ENCODE measurements at places on chromosomes 12 and 14.
A peak's percentile ranks its signal among the peaks of the same experiment; 100 is the strongest.

- DNase-seq = peak; percentile 35
Measured at GRCh38 chr12:60494244-60494643, 898.4 kb downstream of the SLC16A7 start.

- DNase-seq = no peak
Measured at GRCh38 chr14:65446159-65446558, 33.6 kb downstream of the FUT8 start.

GRCh38 chr14:101234999-101235334, 326.3 kb upstream of the DIO3 start:
- no peak for DNase-seq

GRCh38 chr14:60161196-60162107, 3.7 kb downstream of the DHRS7 start:
- peak; percentile 70 for DNase-seq

DNA sequence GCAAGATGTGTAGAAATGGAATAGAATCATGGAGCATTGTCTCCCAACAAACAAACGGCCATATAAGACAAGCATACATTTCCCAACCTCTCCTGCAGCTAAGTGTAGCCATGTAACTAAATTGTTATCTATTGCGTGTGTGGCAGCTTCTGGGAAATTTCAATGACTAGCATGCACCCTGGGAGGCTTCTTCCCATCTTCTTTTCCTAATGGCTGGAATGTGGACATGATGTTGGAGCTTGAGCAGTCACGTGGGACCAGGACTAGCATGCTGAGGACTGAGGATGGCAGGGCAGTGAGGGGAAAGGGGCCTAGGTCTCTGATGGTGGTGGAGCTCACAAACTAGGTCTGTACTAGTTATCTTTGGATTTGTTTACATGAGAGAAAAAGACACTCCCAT, 21.7 kb upstream of the CTDSP2 start:
- DNase-seq = no peak

DNA sequence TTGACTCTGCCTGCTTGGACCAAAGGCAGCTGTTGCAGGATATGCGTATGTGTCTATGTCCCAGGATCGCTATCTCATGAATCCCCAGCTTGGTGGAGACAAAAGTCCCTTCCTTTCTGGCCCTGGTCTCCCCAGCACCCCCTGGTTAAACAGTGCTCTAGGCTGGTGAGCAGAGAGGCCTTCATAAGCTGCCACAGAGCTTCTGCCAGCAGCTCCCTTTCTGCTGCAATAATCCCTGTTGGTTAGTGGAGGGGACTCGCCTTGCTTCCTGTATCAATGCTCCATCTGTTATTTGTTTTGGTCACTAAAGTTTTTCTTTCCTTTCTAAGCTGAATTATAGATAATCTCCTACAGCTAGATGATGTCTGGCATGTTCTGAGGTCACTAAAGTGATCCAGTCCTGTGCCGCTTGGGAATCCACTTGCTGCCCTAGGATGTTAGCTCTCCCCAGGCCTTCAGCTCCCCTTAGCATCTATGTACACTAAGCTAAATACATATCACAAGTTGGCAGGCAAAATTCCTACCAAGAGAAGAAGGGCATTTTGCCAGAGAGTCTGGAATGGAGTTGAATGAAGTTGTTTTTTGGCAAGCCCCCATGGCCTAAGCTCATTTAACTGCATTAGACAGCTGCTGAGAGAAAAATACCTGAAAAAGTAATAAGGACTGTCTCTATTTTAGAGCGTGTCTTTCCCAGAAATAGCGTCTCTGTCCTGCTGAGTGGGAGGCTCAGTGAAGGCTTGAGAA, 47.8 kb downstream of the RDH12 start:
- DNase-seq = no peak

- DNase-seq = no peak
Measured at GRCh38 chr14:24071144-24071697, at the start of gene CPNE6. TSS of gene CPNE6 (plus strand) at chr14:24071562. CDS start at chr14:24072937, 1,375 bp downstream.

GRCh38 chr12:49922349-49923034, 18.8 kb upstream of the FAIM2 start:
- no peak for DNase-seq

DNA sequence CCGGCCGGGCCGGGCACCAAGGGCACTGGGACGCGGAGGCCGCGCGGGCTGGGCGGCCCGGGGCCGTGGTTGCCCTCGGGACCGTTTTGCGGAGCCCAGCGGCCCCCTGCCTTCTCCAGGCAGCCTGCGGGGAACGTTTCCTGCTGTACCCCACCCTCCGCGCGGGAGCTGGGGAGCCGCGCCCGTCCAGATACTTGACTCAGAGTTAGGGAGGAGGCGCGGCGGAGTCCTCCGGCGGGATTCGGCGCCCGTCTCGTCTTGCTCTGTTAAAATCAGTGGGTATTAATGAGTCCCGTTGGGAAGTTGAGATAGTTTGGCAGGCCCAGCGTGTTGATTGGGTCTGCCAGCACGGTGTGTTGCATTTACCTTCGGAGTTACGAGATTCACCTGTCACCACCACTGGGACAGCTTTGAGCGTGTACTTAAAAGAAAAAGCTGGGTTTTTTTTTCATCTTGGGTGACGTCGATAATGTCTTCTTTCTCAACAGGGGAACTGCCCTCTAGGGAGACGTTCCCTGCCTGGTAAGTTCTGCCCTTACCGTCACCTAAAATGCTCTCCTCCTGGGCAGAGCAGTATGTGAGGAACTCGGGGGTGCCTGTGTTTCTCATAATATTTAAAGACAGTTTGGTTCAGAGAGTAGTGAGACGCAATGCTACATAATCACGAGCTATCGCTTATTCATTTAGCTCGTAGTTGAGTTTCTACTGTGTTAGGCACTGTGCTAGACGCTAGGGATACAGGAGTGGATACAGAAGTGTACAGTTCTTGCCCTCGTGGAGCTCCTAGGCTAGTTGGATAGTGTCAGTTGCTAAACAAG, 596 bp downstream of the DLST start:
- DNase-seq = peak; percentile 30

DNA sequence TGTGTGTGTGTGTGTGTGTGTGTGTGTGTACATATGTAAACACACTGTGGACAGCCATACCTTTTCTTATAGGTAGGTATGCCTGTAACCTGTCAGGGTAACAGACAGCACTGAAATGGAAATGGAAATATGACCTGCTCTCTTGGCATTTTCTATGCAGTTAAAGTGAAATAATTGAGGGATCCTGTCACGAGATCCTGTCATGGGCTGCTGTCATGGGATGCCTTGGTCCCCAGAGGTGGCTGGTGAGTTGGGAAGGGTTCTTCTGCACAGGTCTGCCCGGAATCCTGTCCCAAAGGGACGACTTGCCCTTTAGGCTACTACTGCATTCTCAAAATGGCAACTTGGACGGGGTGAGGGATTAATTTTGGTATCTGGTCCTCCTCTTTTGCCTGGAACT, 47.3 kb downstream of the ELK3 start:
- DNase-seq = no peak

DNA sequence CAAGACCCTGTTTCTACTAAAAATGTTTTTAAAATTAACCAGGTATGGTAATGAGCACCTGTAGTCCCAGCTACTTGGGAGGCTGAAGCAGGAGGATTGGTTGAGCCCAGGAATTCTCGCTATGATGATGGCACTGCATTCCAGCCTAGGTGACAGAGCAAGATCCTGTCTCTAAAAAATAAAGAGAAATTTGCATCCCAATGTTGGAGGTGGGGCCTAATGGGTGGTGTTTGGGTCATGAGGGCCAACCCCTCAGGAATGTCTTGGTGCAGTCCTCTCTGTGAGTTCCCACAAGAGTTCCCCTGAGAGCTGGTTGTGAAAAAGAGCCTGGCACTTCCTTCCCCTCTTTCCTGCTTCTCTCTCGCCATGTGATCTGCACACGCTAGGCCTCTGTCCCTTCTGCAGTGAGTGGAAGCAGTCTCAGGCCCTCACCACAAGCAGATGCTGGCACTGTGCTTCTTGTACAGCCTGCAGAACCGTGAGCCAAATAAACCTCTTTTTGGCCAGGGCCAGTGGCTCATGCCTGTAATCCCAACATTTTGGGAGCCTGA, 11.3 kb downstream of the ACOT6 start:
- no peak for DNase-seq

DNA sequence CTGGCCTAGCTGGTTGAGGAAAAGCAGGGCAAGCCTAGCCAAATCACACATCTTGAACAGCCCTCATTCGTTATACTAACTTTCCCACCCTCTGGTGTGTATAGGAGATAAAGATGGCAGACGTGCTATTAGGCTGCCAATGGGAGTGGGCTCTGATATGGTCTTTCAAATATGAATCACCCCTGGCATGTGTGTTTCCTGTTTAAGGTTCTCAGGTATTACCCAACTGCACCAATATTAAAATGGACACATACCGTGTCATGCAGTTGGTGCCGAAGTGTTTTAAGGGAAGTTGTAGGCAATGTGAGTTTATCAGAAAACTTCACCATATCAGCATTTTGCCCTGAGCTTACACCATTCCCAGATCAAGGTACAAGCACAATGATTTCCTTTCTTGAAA, 33.4 kb downstream of the CHST11 start:
- no peak for DNase-seq

- DNase-seq = no peak
Measured at GRCh38 chr12:80802652-80803400, 86.1 kb downstream of the MYF5 start.

DNA sequence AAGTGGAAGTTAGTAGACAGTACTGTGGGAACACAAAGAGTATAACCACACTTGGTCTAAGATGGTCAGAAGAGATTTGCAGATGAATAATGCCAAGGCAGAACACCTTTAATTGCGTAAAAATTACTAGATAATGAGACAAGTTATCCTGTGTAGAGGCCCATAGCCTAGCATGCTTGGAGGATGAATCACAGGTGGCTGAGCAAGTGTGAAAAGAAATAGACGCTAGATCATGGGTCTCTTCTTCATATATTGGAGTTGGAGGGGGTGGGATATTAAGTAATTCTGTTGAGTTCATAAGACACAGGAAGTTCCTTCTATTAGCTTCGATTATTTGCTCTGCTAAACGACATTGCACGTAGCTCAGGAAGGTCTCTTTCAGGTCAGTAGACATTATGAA, 454.3 kb upstream of the LMO3 start:
- no peak for DNase-seq

- no peak for DNase-seq
Measured at GRCh38 chr12:81461163-81461562, 298.0 kb downstream of the PPFIA2 start.

GRCh38 chr12:23433121-23433520, 516.3 kb downstream of the SOX5 start:
- DNase-seq = no peak

GRCh38 chr12:125149160-125150108, 84.2 kb downstream of the AACS start:
- no peak for DNase-seq

- no peak for DNase-seq
Measured at GRCh38 chr12:81573228-81573627, 185.9 kb downstream of the PPFIA2 start.

- peak; percentile 4 for DNase-seq
Measured at GRCh38 chr14:54329082-54329695, 67.6 kb upstream of the CDKN3 start.

- DNase-seq = no peak
Measured at GRCh38 chr12:12046401-12046800, 24.3 kb upstream of the BCL2L14 start.

- DNase-seq = peak; percentile 95
Measured at GRCh38 chr14:95664546-95664945, 21.7 kb upstream of the TCL1B start.

DNA sequence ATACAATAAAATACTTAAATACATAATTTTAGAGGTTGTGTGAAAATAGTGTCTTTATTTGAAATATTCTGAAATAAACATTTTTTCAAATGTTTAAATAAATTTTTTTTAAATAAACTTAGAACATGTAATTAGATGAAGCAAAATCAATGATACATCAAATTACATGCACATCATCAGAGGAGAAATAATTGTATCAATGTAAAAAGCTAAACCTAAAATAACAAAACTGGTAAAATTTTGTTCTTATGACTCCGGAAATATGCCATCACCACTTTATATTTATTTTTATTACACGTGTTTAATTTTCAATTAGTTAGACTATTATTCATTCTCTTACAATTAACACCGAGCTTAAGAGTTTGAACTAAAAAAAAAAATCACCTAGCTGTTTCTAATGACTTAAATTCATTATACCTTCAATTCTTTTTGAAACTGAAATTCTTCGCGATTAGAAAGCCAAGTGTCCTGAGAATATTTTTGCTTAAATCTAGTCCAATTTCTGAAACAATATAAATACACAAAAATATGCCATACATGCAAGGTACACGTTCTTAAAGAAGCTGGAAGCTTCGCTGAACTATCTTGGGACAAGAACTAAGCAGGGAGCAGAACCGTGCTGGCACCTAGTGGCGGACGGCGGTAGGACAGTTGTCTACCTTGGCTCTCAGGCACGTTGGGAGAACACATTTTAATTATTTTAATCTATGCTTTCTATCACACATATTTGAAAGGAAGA, 230.5 kb downstream of the SLC25A21 start:
- DNase-seq = peak; percentile 77

DNA sequence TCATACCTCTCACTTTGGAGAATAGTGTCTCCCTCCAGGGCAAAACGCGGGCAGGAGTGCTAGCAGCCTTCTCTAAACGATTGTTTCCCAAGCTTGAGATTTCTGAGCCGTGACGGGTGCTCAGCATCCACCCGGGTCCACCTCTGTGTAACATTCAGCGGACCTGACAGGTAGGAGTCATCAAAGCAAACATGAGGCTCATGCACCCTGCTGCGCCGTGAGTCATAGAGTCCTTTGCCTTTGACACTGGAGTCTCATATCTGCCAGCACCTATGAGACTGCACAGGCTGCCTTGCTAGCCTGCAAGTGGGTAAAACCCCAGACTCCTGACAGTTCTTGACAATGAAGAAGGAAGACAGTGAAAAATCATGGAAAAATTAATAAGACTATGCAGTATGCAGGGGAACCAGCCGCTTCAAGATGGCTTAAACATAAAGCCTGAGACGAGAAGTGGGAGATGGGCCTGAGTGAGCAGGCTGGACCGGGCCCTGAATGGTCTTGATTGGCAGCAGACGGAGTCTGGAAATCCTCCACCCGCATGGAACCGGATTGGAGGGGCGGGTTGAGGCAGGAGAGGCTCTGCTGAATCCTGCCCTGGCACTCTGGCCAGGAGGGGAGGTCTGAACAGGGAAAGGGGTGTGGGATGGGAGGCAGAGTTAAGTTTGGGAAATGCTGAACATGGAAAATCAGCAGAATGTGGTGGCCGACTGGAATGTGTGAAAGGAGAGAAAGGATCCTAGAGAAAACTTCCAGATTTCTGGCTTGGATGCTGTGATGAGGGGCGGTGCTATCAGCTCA, 54.2 kb downstream of the LGMN start:
- peak; percentile 99 for DNase-seq

DNA sequence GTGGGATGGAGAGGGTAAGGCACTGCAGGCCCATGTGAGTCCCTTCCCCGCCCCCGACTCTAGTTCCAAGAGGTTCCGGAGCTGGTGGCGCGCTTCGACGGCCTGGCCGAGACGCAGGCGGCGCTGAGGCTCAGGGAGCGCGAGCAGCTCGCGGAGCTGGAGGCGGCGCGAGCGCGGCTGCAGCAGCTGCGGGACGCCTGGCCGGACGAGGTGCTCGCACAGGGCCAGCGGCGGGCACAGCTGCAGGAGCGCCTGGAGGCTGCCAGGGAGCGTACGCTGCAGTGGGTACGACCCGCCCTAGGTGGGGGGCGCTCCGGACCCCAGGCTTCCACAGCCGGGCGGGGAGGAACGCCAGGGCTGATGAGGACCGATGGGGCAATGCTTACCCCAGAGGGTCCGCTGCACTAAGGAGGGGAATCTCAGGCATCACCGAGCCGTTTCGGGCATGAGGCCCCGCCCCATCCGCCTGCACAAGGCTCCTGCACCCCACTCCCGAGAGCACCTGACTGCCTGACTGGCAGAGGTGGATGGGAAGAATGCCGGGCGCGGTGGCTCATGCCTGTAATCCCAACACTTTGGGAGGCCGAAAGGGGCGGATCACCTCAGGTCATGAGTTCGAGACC, 4.9 kb downstream of the CFAP73 start:
- DNase-seq = no peak
